ENCODE measurements at places on chromosomes 2 and 18. TPM values are rescaled to one million over a fixed set of nuclear protein-coding genes. Genes with fewer than 3 reads are reported as not detected.
A peak's percentile ranks its signal among the peaks of the same experiment; 100 is the strongest.

GRCh38 chr2:85989288-85989865 lies 100.6 kb upstream of the ST3GAL5 start:
- DNase-seq = no peak

Gene EN1
- 0.57 TPM for total RNA-seq

Gene FBXO48
- 2.0 TPM for total RNA-seq

GRCh38 chr18:51666763-51667191 lies 469.3 kb upstream of the MEX3C start:
- DNase-seq = no peak

GRCh38 chr18:36315736-36316135 lies 18.2 kb downstream of the FHOD3 start:
- DNase-seq = peak; percentile 42

GRCh38 chr2:26316041-26316440 lies 29.9 kb upstream of the SELENOI start:
- DNase-seq = no peak

DNA sequence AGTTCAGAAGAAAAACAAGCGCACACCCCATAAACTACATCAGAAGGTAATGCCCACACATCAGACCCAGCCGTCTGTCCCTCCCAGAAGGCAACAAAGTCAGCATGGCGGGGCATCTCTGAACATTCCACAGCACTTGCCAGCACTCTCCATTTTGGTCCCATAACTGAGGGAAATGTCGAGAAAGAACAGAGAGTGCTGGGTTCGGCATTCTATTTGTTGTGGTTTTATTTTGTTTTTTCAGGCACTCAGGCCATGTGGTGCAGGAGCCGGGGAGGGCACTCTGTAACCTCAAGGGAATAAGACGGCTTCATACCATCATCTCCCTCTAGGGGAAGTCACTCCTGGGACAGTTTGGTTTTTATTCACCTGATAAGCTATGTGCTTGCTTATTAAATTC lies 156.0 kb downstream of the SEPTIN10 start:
- no peak for DNase-seq

Gene DNAH7
- 1.4 TPM for total RNA-seq

DNA sequence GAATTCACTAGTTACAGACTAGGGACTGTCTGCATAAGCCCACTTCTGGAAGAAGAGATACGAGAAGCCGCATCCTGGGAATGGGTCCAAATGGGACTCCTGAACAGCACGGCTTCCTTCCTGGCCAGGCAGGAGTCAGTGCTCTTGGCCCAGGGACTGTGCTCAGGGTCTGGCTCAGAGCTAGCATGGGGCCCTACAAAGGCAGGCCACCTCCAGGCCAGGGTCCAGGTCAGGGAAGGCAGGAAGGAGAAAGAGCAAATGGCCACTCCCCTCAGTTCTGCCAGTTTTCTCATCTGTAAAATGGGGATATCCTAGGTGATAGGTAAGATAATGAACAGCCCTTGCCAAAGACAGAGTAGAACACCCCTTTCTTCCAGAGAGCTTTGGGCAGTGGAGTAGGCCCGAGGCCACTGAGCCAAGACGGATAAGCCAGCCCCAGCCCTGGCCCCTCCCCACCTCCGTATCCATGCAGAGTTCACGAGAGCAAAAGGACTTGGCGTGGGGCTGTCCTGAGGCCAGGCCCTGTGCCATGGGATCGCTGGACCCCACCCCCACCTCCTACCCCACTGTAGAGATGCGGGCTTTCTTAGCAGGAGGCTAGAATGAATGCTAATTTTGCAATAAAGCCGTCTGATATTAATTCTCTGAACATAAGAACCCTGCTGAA lies 190.1 kb downstream of the MGAT5 start:
- DNase-seq = no peak

GRCh38 chr2:176112375-176113302 lies 3.9 kb upstream of the HOXD10 start:
- peak; percentile 67 for DNase-seq

DNA sequence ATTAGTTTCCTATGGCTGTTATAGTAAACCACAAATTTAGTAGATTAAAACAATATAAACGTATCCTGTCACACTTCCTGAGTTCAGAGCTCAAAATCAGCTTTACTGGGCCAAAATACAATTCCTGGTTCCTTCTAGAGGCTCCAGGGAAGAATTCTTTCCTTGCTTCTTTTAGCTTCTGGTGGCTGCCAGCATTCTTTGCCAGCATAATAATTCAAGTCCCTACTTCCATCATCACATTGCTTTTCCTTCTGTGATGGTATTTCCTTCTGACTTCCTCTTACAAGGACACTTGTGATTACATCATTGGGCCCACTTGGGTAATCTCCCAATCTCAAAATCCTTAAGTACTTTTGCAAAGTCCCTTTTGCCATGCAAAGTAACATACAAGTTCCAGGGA lies 40.6 kb downstream of the MOB4 start:
- DNase-seq = no peak

- no peak for DNase-seq
Observed at GRCh38 chr2:215845839-215846586, 167.3 kb downstream of the MREG start.

Gene UGT1A10
- total RNA-seq = not detected

Gene HOXD10
- total RNA-seq = 0.19 TPM

- no peak for DNase-seq
Observed at GRCh38 chr2:112084689-112085374, 29.8 kb downstream of the TMEM87B start.

DNA sequence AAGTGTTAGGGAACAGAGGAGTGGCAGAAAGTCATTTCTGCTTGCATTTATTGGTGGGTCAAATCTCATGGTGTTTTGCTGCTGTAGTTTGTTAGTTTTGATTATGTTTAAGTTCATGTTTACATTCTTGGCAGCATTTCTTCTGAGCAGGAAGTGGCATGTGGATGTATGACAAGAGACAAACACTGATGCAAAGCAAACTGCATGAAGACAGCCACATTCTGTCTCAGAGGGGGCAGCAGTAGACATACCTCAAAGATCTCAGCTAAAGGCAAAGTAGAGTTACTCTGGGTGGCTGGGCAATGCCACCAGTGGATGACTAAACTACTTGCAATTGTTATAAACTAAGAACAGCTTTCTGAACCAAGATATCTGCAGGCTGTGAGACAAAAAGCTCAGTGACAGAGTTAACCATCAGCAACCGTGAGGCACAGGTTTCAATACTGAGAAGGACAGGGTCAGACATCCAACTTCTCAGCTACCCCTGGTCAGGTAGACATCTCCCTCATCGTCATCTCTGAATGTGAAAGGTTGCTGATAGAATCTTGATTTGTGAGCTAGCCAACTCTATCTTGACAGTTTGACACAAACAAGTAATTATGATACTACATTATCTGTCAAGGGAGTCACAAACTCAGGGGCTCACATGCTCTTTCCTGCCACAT lies 16.4 kb downstream of the GALNT3 start:
- no peak for DNase-seq

DNA sequence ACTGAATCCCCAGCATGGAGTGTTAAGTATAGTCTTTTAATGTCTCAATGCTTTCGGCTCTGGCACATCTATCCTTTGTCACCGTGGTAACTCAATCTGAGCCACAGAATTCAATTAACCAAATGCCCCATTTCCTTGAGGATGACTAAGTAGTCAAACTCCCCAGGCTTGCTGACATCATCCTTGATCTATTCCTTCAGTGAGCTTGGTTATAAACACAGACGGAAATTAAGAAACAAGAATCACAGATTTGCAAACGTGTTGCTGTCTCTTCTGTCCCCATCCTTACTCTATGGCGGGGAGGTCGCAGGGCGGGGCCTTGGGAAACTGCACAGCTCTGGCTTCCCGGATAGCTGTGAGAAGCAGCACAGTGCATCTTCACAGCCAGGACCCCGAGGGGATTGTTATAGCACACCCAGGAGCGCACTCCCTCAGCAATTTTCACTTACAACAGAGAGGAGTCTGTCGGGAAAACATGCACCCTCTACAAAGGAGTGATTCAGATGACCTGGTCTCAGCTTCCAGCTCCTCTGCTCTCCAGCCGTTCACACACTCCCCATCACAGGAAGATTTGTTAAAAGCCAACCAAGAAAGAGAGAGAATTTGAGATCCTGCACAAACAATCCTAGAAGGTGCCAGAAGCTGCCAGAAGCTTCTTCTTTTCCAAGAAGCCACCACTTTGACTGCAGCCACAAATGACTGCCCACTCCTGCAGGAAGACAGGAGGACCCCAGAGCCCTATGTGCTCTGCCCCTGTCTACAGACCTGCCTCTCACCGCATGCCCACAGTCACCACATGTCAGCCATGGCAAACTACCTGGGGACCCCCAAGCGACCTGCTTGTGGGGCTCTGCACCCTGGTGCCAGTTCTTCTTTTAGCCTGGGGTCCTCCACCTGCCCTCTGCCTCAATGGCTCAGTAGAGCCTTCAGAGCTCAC lies 44.9 kb upstream of the YWHAQ start:
- DNase-seq = no peak

DNA sequence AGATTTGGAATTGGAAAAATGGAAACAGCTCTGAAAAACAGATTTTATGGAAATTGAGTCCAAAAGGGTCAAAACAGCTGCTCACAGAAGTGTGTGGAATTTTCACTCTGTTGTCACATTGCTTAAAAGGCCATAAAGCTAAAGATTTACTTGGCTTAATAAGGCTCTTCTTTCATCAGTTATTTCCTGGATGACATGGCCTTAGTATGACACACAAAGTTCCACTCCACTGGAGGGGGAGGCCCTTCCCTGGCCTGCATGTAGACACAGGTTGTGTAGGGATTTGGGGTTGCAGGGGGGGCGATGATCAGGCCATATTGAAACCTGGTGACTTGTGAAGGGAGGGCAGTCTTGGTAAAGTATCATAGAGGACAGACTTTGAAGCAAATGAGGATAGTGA lies 34.0 kb downstream of the TMEM185B start:
- no peak for DNase-seq

DNA sequence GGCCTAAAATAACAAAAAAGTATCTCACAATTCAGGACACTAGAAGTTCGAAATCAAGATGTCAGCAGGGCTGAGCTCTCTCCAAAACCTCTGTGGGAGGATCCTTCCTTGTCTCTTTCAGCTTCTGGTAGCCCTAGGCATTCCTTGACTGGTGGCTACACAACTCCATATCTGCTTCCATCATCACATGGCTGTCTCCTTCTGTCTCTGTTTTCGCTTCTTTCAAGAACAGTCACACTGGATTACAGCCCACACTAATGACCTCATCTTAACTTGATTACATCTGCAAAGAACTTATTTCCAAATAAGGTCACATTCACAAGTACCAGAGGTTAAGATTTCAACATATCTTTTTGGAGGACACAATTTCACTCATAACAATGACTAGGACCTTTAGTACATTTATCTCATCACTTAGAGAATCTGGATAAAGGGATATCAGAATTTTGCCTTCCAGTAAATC lies 275.2 kb downstream of the IRS1 start:
- DNase-seq = no peak

- no peak for DNase-seq
Observed at GRCh38 chr2:207725873-207726578, 14.6 kb downstream of the CCNYL1 start.

Gene VWC2L
- 0.17 TPM for total RNA-seq

GRCh38 chr2:71385012-71385411 lies 53.4 kb downstream of the ZNF638 start:
- no peak for DNase-seq

DNA sequence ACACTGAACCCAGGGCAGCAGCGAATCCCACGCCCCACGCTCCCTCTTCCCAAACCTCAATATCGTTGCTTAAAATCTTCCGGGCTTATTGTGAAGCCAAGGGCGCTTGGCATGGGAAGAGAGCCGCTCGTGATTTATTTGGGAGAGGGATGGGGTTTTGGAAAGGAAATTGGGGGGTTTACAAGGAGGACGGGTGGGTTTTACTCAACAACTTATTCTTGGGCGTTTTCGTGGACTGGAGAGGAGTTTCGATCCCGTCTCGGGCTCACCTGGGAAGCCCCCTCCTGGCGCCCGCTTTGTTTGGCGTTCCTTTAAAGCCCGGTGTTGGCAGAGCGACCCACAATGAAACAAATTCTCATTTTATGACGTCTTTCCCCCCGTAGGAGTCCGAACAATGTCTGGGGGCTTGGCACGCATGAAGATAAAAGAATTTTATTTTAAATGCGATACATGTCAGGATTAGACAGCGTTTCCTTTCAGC lies 135.3 kb downstream of the INSIG2 start:
- DNase-seq = no peak

DNA sequence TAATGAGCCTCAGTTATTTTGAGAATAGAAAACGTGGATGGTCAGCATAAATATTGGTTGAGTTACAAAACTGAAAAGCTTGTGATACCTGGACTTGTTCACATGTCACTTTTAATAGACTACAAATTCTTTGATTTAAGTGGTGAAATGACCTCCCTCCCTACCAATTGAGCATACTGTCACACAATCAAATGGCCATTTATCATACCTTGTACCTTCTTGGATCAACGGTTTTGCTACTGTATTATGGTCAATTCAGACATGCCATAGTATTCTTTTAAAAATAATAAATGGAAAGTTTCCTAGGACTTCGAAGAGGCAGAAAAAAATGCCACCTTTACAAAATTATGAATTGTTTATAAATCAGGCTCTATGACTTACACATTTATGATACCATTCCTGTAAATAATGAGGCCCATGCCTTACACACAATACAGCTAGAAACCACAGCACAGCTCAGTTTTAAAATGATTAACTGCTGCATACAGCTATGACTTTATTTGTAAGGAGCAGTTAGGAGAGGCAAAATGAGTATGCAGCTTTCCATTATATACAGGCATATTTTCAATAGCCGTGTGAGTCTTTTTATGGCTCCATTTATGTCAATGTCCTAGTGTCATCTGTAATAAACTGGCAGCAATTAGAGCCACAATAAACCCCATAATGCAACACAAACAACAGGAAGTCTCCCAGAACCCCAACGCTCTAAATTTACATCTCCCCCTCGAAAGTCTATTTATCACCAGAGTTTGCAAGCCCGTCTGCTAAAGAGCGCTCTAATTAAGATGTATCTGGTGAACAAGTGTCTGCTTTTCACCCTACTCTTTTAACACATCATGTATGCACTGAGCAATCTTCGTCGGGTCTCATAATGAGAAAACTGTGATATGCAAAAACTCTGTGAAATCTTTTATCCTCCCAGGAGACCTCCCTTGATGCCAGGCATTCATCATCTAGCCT lies 176.1 kb downstream of the ZNF521 start:
- no peak for DNase-seq

Gene PTPRN
- total RNA-seq = 17.5 TPM

Gene REG3A
- 4.0 TPM for total RNA-seq

Gene ANKRD30BL
- not detected for total RNA-seq

Gene TLX2
- 2.9 TPM for total RNA-seq

DNA sequence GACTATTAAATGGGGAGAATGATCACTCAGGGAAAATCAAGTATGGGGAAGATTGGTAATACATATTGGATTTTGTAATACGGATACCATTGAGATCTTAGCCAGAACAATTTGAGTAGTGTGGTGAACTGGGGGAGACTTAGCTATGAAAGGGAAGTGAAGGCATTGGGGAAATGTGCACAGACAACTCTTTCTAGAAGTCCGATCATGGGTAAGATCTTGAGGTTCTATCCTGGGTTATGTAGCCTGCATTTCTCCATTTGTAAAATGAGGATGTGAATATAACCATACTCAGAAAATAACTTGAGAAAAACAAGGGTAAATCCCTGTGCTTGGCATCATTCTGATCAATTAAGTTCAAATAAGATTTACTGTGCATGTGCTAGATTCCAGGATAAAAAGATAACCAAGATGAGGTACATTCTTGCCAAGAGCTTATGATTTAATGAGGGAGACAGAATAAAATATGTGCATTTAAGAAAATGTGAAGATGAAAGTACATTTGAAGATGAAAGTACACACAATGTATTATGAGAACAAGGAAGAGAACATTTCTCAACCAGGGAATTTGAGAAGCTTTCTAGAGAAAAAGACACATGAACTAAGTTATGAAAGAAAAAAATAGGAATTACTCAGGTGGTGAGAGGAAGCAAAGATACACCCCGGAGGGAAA lies 49.5 kb downstream of the SLC40A1 start:
- DNase-seq = no peak

Gene TUBB8B
- total RNA-seq = not detected

Gene SKOR2
- total RNA-seq = 0.81 TPM
